ENCODE measurements at places on chromosomes 2 and 18.

GRCh38 chr2:58425368-58425767, 184.2 kb upstream of the FANCL start:
- no peak for DNase-seq

- DNase-seq, result no peak
These were observed 54.5 kb downstream of the LRP1B start for GRCh38 chr2:142076317-142076716.

GRCh38 chr2:64491426-64491825, 32.7 kb upstream of the AFTPH start:
- no peak for DNase-seq

- DNase-seq, result no peak
These were observed 177.8 kb downstream of the BCL2 start for GRCh38 chr18:63141778-63142176.

DNA sequence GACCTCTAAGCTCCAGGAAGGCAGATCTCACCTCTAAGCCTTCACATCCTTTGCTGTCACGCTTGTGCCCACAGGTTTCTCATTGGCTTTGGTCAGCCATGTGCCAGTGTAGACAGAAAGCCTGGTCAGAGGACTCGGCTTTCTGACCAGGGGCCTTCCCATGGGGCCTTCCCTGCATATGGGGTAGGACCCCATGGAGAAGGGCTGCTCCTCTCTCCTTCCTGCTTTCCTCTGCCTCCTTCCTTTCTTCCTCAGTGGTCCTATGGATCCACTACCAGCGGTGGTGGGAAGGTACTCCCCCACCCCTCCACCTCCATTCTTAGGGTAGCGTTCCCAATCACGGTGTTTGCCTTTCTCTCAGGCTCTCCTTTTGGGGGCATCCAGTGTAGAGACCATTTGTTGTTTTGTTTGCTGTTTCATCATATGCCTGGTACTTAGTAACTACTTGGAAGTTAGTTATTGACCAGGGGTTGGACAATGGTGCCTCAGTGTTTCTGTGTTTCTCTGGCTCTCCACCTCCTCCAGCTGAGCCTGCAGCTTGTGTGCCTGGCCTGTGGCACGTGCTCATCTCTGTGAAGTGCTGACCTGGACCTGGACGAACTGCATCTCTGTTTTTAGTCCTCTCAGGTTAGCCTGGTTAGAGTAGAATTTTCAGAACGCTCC, 71.6 kb downstream of the ZNF407 start:
- no peak for DNase-seq

DNA sequence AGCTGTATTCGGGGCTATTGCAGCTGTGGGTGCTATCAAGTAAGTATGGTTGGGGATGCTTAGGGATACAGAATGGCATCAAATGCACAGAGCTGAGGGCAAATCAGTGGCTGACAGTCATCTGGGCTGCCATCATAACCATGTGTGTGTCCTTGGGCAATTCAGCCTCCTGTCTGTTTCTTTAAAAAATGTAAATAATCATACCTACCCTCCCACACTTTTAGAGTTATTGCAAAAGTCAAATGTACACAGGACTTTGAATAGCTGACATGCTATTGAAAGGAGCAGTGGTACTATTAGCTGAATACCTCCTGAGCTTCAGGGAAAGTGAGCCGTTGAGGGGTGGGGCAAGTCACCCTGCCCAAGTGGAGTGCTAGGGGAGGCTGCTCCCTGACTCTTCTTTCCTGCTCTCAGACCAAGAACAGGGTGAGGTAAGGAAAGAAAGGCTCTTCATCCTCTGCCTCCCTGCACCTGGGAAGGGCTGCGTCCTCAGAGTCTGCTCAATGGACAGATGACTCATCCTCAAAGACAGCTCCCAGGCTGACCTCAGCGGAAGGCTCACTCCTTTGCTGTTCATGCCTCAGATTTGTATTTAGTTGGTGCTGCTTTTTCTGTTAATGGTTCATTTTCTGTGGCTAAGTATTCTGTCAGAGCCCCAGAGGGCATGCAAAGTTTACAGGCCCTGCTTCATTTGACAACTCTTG, 54.9 kb upstream of the BZW1 start:
- DNase-seq, result no peak

DNA sequence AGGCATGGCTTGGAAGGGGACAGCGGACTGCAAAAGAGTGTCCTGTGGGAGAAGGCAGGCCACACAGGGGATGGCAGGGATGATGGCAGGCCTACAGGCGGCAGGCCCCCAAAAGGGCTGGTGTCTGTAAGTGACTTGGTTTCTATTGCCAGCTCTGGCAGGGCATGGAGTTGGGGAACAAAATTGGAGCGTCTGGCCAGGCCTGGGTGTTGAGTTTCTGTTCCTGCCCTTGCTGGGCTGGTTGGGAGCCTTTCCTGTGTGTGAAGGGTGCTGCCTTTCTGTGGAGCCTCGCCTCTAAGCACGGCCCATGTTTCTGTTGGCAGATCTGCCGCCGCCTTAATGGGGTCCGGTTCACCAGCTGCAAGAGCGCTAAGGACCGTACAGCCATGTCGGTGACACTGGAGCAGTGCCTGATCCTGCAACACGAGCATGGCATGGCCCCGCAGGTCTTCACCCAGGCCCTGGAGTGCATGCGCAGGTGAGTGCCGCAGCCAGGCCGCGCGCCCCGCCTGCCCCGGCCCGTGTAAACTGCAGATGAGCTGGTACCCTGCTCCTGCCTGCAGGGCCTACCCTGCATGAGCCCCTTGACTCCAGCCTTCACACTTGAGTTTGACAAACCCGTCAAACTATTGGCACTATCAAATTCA, 31.5 kb downstream of the COA5 start:
- DNase-seq, result no peak

DNA sequence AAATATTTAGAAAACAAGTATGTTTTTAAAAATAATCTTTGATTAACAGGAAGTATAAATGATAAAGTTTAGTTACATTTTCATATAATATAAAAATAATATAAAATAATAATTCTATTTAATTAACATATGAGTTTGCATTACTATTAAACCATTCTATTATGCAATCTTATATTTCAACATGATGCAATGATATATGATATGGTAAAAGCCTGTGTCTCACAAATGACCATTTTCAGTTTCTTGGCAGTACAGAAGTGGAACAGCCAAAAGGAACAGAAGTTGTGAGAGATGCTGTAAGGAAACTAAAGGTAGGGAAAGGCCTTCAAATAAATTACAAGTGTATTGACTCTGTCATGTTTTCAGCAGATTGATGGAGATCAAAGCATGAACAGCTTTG, 230.8 kb downstream of the GULP1 start:
- DNase-seq, result no peak

GRCh38 chr2:174597345-174598047, at the start of gene WIPF1:
Gene WIPF1, minus strand, starts transcription at chr2:174597804. Its CDS starts 12,231 bp downstream, at chr2:174585573.
- DNase-seq, result no peak

Measured in NCI-H82 (cell line).